Hematopoietic multipotent progenitor cell treated with erythropoietin and hydrocortisone succinate and interleukin-3 and kit ligand, for 4 days (in vitro differentiated cells): ENCODE measurements at places on chromosomes 6 and 20.

- DNase-seq, result no peak
Observed at GRCh38 chr20:15317546-15318232, 980.3 kb upstream of the FLRT3 start.

GRCh38 chr6:53461041-53461656 is 83.8 kb downstream of the GCLC start:
- peak; percentile 56 for DNase-seq

DNA sequence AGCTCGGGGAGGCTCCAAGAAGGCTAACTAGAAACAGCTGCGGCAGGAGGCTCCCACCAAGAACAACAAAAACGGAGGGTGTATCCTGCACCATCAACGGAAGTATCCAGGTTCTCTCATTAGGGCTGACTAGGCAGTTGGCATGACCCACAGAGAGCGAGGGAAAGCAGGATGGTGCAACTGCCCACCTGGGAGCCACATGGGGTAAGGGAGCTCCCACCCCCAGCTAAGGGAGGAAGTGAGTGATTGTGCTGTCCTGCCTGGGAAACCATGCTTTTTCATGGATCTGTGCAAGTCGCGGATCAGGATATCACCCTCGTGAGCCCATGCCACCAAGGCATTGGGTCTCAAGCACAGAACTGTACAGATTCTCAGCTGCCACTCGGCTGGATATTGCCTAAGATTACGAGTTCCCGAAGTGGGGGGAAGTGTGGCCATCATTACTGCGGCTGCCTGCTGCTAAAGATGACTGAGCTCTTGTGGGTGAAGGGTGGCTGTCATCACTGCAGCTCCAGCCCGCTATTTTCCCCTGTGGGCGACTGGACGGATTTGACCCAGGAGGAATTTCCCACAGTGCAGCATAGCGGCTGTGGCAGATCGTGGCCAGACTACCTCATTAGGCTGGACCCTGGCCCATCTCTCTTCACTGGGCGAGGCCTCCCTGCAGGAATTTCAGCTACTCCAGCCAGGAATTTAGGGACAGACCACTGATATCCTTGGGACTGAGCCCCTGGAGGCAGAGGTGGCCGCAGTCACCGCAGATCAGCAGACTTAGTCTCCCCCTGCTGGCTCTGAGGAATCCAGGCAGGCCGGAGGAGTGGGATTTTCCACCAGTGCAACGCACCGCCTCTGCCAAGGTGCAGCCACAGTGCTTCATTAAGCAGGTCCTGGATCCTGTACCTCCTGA is 515.7 kb downstream of the FRK start:
- no peak for DNase-seq

- no peak for DNase-seq
Observed at GRCh38 chr6:9140172-9140571, 704.8 kb upstream of the SLC35B3 start.

DNA sequence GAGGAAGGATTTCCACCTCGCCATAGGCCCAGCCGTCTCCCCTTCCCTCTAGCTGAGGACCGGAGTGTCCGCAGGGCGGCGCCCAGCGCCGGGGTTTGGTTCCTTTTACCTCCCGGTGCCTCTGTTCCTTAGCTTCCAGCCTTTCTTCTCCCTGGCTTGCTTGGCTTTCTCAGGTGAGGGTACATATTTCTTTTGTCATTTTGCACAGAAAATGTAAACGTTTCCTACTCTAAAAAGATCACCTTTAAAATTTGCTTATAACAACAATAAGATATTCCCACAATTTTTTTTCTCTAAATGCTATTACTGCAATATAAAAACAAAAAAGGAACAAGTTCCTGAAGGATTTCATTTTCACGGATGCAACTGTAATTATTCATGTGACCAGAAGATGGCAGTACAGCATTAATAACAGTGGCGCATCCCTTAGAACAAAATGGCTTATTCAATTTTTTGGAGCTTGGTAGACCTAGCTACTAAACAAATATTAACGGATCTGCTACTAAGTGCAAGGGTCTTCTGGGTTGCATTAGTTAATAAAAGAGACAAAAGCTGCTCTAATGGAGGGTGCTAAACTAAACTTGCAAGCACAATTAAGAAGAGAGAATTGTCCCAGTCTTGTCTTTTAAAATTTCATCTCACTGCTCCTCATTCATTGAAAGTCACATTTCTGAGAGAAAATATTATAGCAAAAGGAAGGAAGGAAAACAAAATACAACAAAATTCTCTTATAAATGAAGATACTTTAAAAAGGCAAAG is 172.9 kb downstream of the ADGRG6 start:
- peak; percentile 73 for DNase-seq

- peak; percentile 98 for DNase-seq
Observed at GRCh38 chr6:37050045-37050853, 44.8 kb downstream of the FGD2 start.

DNA sequence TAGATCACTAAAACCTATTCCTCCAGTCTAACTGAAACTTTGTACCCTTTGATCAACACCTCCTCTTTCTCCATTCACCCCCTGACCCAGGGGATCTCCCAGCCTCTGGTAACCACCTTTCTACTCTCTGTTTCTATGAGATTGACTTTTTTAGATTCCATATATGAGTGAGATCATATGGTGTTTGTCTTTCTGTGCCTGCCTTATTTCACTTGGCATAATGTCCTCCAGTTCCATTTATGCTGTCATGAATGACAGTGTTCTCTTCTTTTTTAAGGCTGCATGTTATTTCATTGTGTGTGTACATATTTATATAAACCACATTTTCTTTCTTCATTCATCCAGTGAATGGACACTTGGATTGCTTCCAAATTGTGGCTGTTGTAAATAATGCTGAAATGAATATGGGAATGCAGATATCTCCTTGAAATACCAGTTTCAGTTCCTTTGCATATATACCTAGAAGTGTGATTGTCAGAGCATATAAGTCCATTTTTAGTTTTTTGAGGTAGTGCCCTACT is 57.7 kb downstream of the DHX35 start:
- no peak for DNase-seq
